ENCODE measurements at places on chromosomes 4 and X.

DNA sequence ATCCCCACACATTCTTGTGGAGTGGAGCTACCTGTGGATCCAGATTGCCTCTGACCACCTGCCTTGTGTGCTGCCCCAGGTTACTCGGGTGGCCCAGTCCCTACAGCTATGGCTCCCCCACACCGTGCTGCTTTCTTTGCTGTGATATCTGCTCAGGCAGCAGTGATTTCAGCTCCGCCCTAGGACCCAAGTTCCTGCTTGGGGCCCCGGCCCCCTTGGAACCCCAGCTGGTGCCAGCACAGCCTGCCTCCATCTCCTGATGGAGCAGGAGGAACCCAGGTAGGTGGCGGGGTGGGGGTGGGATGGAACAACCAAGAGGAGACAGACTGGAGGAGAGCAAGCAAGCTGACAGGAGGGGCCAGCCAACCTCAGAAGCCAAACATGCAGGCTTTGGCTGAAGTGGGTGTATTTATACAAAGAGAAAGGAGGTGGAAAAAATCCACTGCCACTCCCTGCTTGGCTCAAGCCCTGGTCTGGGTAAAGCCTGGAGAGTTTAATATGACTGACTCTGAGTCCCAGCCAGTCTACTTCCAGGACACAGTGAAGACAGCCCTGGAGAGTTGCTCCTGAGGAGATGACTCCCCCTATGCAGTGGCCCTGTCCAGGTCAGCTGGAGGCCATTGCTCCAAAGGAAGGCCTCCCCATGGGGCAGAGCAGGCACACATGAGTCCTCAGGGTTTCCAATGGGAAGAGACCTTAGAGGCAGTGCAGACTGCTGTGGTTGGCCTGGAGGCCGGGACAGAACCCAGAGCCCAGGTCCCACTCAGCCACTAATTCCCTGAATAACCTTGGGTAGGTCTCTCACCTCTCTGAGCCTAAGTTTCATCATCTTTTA, 197.1 kb upstream of the MAMLD1 start:
- no peak for DNase-seq

DNA sequence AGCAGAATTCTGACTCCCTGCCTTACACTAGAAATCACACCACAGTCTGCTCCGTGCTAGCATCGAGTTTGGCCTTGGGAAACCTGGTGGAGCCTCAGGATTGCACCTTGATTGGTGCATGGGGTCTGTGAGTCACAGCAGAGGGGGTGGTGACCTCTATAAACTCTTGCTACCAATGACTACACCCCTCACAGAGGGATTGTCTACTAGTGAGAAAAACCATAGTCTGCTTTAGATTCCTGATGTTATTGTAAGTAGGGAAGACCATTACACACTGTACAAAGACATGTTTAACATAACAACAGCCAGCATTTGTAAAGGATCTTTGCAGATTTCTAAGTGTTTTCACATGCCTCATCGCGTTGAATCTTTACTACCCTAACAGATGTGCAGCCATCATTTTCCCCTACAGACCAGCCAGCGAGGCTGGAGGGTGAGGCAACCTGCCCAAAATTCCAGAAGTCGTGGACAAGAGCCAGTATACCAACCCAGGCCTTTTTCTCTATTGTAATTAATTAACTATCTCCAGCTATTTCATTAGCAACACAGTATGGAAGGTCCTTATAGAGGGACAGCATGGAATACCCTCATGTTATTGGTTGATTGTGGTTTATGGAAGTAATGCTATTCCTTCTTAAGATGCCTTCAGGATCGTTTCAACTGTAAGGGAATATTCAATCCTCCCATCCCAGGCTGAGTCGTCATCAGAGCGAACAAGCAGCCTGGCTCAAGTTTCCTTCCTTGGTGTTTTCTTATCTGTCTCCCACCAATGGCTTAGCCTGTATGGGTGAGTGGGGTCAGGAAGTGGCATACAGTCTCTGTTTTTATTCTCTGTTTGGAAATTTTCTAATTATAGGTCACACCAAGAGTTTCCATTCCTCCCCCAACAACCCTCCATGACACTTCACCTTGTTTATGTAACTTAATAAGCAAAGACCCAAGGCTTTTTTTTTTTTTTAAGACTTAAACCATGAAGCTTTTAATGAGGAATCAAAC, 55.9 kb upstream of the KDR start:
- no peak for DNase-seq

DNA sequence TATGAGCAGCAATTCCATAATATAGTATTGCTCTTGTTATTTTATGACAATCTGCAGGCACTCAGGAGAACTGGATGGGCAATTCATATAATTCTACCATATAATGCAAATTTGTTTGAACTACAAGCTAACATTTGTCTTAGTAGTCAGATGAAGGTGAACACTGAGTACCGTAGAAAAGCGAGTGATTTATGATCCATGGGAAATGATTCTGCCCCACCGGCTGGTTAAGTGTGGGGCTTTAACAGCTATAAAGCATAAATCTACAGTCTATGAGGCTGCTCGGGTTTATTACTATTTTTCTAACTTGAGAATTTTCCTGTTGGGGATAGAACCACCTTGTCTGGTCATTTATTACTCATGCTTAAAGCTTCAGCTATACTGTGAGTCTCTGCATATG, 275.5 kb downstream of the PCDH10 start:
- DNase-seq: no peak

GRCh38 chr4:122882857-122883735, 39.3 kb downstream of the NUDT6 start:
- DNase-seq: no peak

DNA sequence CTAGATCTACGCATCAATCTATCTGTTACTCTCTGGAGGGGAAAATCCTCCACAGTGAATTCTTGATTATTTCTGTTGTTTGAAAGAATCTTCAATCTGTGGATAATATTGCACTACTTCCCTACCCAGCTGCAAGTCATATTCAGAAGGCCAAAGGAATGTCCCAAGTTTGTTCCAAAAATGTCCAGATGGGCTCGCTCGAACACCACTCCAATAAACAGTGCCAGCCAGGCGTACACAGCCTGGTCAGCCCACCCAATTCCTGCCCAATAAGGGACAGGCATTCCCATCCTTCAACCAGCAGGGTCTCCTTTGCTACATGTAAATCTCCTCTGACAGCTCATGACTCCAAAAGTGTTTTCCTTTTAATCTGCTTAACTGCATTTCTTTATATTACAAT, 80.7 kb upstream of the GPM6B start:
- DNase-seq: no peak

DNA sequence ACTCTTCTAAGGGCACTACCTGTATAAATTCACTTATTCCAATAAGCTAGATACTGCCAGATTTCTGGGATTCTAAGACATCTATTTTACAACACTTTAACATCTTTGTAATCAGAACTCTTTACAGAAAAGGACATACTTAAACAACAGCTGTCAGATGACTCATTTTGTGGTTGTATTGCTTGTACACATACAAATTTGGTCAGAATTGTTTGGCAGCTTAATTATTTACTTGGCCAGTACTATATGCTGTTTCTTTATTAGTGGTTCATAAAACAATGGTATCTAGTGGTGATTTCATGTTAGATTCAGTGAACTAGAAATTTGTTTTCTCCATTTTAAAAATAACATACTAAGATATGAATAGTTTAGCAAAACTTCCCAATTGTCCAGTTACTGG, 27.2 kb downstream of the PALLD start:
- DNase-seq: no peak

GRCh38 chrX:11305641-11306040, 12.4 kb downstream of the AMELX start:
- no peak for DNase-seq

GRCh38 chr4:8000247-8000646, 60.6 kb upstream of the AFAP1 start:
- DNase-seq: no peak

DNA sequence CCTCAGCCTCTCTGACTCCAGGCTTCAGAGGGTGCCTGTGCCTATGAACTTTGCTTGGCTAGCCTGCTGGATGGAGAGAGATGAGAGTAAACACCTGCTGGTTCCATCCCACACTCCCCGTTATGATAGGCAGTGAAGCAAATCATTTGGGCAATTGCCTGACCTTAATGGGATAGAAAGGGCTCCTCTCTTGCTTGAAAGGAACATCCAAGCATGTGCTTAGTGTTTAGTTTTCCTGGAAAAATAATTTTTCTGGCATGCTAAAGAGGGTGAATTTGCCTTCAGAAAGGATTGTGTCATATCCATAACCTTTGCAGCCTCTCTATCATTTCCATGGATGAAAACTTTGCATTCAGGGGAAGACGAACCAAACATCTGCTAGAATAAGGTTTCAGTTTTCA, 10.8 kb downstream of the PLAC1 start:
- no peak for DNase-seq

DNA sequence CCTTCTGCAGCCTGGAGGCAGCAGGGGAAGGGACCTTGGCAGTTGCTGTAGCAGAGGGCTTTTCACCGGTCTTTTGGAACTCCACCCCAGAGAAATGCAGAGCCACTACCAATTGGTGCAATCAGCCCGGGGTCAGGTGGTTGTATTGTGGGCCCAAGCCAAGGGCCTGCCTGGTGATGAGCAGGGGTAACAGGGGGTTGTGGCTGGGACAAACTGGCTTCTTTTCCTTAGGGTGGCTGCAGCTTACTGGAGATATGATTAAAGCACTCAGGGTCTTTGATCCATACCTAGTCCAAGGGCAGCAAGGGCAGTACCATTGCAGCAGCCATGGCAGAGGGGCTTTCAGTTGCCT, 28.1 kb downstream of the ENPEP start:
- DNase-seq: no peak

GRCh38 chrX:22748093-22748999, 251.4 kb upstream of the DDX53 start:
- DNase-seq: peak; percentile 27

GRCh38 chr4:110622841-110623717, at the start of gene PITX2:
Gene PITX2 (minus strand): TSS chr4:110623077. CDS start chr4:110622460, 617 bp downstream.
- peak; percentile 18 for DNase-seq

DNA sequence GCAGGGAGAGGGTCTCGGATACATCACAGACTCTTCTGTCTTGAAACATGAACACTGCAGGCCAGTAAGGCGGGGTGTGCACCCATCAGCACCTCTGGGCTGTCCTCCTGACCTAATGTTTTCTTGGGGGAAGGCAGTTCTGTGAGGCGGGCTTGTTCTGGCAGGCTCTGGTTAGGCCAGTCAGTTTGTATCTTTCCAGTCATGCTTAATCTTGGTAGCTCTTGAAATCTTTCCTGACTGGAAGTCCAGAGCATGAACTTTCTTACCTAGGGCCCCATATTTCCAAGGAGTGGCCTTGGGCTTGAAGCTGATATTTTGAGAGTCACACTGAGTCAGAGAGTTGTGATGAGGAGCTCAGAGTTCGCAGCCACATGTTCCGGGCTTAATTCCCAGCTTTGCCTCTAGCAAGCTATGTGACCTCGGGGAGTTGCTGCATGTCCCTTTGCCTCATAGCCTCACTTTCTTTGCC, 54.2 kb upstream of the RASSF6 start:
- no peak for DNase-seq
